ENCODE measurements at places on chromosomes 16 and 17.

- DNase-seq: peak; percentile 60
These were observed 42.4 kb upstream of the NF1 start for GRCh38 chr17:31052187-31052889.

DNA sequence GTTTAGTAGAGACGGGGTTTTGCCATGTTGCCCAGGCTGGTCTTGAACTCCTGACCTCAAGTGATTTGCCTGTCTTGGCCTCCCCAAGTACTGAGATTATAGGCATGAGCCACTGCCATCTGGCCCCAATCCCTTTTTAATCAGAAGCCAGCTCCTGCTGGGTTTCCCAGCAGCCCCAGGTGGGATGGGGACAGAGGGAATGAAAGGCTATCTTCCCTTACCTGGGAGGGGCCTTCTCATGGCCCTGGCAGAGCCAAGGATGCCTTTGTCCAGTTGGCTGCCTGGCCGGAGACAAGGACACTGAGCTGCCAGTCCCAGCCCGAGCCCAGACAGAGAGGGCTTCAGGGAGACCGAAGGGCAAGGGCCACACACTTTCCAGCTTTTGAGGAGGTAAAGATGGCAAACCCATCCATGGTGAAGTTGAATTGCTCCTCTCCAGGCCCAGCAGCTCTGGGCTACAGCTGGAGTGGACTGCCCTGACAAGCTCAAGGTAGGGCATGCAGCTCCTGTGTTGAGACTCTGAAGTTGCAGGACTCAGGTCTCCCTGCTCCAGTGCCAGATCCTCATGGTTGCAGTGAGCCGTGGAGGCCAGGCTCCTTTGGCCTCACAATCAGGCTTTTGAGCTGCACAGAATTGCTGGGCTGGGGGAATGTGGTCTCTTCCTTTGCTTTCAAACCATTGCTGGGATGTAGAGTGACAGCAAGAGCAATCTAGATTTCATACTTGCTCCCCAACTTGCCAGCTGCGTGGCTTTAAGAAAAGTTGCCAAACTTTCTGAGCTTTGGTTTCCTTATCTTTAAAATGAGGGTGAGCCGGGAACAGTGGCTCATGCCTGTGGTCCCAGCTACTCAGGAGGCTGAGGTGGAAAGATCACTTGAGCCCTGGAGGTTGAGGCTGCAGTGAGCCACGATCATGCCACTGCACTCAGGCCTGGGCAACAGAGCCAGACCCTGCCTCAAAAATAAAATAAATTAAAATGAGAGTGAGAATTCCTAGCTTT is 44.5 kb upstream of the IL34 start:
- DNase-seq: no peak

GRCh38 chr17:73770849-73771229 is 126.6 kb upstream of the SDK2 start:
- DNase-seq: no peak

DNA sequence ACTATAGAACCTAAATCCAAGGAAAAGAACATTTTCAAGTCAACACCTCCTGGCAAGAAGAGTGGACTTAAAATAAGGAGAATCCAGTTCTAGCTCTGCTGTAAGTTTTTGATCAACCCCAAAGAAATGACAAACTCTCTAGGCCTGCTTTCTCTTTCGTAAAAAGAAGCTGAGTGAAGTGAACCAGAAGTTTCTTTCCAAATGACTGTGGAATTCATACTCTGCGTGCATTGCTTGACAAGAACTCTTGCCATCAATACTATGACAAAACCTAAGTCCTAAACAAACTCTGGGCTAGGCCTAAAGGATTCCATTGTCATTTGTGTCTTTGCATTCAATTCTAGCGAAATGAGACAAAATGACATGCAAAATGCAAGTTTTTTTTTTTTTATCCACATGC is 187.5 kb upstream of the SOX9 start:
- DNase-seq: no peak

- peak; percentile 23 for DNase-seq
These were observed 68.0 kb downstream of the CNTNAP4 start for GRCh38 chr16:76345163-76345661.

DNA sequence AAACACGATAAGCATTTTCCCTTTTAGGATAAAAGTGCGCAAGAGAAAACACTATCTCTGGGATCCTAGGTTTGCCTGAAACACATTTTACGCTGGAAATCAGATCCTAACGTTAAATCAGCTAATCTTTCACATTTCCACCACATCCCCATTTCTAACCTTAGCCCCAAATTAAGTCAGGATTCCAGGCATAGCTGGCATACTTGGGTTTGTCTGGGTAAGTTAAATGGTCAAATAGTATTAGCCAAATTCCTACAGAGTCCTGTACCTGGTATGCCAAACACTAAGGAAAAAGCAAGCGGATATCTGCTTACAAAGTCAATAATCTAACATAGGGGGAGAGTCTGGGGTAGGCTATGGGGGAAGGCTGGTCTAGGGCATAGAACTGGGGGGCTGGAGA is 557.4 kb upstream of the ZFHX3 start:
- DNase-seq: peak; percentile 7

GRCh38 chr17:4504188-4504587 is 5.5 kb downstream of the SPNS2 start:
- DNase-seq: no peak

DNA sequence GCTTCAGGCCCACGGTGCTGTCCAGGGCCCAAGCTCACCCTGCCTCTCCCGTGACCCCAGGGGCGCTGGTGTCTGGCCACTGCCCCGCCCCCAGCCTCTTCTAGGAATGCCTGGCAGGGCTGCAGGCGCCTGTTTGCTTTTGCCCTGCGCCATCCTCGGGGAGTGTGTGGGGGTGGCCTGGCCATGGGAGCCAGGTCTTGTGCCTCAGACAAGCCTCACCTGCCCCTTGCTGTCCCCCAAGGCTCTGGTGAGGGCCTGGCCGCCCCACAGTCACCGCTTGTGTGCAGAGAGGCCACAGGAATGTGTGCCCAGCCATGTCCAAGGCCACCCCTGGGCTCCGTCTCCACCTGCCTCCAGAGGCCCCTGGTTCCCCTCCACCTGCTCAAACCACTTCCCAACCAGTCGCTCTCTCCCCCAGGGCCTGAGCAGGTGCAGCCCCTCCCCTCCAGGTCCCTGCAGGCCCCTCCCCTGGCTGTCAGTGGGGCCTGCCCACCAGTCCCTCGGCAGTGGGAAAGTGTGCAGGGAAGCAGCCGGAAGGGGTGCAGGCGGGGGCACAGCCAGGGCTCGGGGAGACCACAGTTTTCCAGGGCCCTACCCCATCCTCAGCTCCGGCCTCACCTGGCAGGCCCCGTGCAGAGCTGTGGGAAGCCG is 841 bp upstream of the IGFALS start:
- DNase-seq: no peak

DNA sequence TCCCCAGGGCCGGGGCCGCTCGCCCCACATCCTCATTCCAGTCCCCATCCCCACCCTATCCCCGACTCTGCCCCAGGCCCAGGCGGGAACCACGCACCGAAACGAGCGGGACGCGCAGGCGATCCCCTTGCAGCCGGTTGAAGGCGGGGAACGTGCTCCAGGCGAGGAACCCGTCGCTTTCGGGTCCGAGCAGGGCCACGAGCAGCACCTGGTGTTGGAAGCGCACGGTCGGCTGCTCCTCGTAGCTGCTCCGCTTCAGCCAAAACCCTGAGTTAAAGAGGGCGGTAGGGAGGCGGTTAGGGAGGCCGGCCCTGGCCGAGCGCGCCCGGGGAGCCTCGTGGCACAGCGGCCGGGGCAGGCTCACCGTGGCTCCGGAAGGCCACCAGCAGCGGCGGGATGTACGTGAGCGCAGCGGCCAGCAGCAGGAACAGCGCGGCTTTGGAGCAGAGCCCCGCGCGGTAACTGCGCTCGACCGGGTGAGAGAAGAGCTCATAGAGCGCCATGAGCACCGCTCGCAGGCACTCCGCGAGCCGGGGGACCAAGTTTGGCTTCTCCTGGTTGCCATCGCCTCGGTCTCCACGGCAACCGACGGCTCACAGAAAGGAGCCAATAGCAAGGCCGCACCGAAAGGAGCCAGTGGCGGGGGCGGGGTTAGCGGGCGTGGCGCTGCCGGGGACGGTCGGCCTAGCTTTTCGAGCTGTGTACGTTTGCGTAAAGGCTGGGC is at the start of gene TMEM231:
TMEM231 (minus strand) TSS at position 546 of the 724 bp plus-strand sequence; CDS start at position 503, 43 bp downstream.
- DNase-seq: peak; percentile 95

GRCh38 chr17:13182854-13183253 is 165.0 kb upstream of the ELAC2 start:
- no peak for DNase-seq

DNA sequence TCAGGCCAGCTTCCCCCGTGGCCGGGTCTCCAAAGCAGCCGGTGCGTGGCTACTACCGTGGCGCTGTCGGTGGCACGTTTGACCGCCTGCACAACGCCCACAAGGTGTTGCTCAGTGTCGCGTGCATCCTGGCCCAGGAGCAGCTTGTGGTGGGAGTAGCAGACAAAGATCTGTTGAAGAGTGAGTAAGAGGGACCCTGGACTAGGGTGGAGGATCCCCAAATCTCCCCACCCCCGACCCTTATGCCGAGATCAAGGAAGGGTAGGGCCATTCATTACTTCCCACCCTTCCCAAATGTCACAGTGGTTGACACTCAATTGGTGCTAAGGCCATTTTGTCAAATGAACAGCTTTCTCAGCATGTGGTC is 1.2 kb downstream of the COASY start:
- DNase-seq: no peak

GRCh38 chr17:145671-146541 is 8.5 kb downstream of the SCGB1C2 start:
- DNase-seq: no peak

DNA sequence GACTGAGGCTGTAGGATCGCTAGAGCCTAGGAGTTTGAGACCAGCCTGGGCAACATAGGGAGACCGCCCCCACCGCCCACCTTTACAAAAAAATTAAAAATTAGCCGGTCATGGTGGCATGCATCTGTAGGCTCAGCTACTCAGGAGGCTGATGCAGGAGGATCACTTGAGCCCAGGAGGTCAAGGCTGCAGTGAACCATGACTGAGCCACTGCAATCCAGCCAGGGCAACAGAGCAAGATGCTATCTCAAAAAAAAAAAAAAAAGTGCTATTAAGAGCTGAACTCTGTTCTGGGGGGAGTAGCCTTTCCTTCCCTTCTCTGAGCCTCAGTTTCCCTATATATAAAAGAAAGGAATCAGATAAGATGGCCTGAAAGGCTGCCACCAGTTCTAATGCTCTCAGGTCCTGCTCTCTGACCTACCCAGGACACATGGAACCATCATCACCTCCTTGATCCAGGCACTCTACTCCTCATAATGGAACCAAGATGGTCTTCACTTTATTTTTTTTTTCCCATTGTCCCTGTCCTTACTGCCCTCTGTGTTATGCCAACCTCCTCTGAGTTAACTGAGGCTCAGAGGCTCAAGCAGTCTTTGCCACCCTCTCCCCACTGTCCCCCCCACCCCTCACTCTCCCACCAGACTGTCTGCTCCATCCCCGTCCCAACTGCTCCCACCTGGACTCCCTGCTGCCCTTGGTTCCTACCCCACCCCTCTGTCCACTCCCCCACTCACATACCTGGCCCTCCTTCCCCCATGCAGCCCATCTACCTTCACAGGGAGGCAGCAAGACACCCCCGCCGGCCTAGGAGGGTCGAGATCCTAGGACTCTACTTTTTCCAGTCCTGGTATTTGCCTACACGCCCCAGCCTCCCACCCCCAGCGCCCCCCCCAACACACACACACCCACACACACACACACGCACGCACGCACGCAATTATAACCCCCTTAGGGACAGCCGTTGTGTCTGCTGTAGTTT is 23.8 kb upstream of the EIF1 start:
- DNase-seq: no peak

GRCh38 chr16:73031155-73031866 is 16.6 kb downstream of the ZFHX3 start:
- peak; percentile 59 for DNase-seq

GRCh38 chr16:1378804-1379303 is 27.1 kb downstream of the GNPTG start:
- peak; percentile 98 for DNase-seq

GRCh38 chr17:82350182-82351030 is 8.6 kb upstream of the TEX19 start:
- no peak for DNase-seq

DNA sequence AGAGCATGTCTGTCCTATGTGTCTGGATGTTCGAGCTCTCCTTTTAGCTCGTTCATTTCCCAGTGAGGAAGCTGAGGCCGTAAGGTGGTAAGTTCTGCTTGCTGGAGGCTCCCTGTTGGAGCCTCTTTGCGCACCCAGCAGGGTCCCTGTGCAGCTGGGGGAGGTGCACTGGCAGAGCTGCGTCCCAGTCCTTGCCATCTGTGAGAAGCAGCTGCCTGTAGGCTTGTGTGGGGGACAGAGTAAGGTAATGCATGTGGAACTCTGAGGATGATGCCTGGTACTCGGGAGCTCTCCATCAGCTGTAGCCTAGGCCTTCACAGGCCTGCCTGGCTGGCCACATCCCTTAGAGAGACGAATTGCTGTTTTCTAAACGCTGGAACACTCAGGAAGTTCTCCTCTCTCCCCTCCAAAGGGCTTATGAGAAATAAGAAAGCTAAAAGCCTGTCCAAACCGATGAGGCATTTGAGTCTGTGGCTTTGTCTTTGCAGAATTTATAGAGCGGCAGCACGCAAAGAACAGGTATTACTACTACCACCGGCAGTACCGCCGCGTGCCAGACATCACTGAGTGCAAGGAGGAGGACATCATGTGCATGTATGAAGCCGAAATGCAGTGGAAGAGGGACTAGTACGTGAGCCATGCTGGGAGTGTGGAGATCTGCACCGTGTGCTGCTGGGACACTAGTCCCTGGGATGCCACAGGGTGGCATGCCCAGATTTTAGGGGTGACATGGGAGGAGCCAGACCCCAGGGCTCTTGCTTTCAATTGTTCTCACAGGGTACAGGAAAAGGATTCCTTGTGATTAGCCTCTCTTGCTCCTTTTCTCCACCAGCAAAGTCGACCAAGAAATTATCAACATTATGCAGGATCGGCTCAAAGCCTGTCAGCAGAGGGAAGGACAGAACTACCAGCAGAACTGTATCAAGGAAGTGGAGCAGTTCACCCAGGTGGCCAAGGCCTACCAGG is 1.6 kb downstream of the NDUFB10 start:
- peak; percentile 56 for DNase-seq

DNA sequence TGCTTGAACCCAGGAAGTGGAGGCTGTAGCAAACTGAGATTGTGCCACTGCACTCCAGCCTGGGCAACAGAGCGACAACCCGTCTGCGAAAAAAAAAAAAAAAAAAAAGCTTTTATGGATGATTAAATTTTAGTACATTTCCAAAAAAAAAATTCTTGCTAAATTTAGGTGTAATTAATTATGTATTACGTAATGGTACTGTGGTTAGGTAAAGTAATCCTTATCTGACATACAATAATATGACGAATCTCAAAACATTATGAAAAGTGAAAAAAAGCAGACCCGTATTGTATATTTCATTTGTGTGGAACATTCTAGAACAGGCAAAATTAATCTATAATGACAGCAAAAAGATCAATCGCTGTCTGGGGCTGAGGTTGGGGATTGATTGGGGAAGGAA is 10.3 kb upstream of the CORO1A start:
- DNase-seq: no peak

DNA sequence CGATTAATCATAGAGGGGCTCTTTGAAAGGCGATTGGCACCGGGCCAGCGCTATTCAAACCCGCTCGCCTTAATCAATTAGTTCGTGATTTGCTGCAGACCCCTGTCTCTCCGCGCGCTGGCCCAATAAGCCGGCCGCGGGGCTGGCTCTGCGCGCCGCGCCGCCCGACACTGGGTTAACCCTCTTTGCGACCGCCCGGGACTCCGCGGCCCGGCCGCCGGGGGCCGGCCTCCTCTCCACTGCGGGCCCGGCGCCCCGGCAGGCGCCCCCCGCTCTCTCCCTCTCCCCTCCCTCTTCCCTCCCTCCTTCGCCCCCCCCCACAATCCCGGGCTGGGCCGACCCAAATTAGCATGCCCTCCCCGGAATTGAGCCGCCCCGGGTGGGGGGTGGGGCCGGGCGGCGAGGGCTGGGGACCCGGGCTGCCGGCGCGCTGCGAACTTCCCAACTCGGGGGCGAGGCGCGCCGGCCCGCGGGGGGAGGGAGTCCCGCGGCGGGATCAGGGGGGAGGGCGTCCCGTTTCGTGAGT is 428 bp upstream of the SALL1 start:
- DNase-seq: no peak
